ENCODE measurements at places on chromosomes 3 and 15. TPM values are rescaled to one million over a fixed set of nuclear protein-coding genes. Genes with fewer than 3 reads are reported as not detected.

The GHSR gene
- total RNA-seq: not detected

The DLL4 gene
- not detected for total RNA-seq

The LRRC3B gene
- not detected for total RNA-seq

The LARP6 gene
- total RNA-seq: not detected

The OCA2 gene
- not detected for total RNA-seq

The ESYT3 gene
- total RNA-seq: not detected

The CPNE4 gene
- not detected for total RNA-seq

The LCTL gene
- not detected for total RNA-seq

GRCh38 chr3:139251529-139251928 is 92.3 kb upstream of the MRPS22 start:
- DNase-seq: no peak
- H3K4me3 ChIP-seq: no peak overlapping the region
- H3K36me3 ChIP-seq: no peaks in the 10 kb centered on the region
- H3K27ac ChIP-seq: no peak overlapping the region
- H3K27me3 ChIP-seq: no peaks in the 10 kb centered on the region
- no peaks in the 10 kb centered on the region for H3K4me1 ChIP-seq

DNA sequence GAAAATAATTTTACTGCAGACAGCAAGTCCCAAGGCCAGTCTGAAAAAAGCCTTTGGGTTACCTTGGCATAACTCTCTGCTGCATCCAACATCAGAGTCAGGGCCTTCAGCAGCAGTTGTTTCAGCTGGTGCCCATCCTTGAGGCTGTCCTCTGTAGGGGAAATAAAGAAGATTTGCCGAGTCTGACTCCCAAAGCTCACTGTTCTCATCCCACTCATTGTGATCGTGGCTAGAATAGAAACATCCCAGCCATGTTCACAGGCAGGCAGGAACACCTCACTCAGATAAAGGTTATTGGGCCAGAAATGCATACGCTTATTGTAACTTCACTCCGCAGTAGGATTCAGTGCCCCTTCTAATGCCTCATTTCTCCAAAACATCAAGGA is 29.2 kb downstream of the EIF3J start:
- H3K27me3 ChIP-seq: no peaks in the 10 kb centered on the region
- H3K27ac ChIP-seq: no peak overlapping the region
- DNase-seq: no peak
- peaks cover 65% of the 10 kb centered on the region for H3K36me3 ChIP-seq

GRCh38 chr15:40332113-40332781 is 8.5 kb downstream of the CCDC9B start:
- H3K36me3 ChIP-seq: no peaks in the 10 kb centered on the region
- no peaks in the 10 kb centered on the region for H3K27me3 ChIP-seq
- no peak overlapping the region for H3K4me3 ChIP-seq
- DNase-seq: no peak
- peaks cover 8% of the 10 kb centered on the region for H3K4me1 ChIP-seq

GRCh38 chr15:70324001-70324974 is 226.6 kb upstream of the TLE3 start:
- no peaks in the 10 kb centered on the region for H3K27me3 ChIP-seq
- no peak for DNase-seq
- H3K4me3 ChIP-seq: no peak overlapping the region
- H3K36me3 ChIP-seq: no peaks in the 10 kb centered on the region
- no peaks in the 10 kb centered on the region for H3K4me1 ChIP-seq

- no peaks in the 10 kb centered on the region for H3K36me3 ChIP-seq
- no peak overlapping the region for H3K27ac ChIP-seq
- peaks cover 3% of the 10 kb centered on the region for H3K4me1 ChIP-seq
Measured at GRCh38 chr15:63977119-63977518, 69.2 kb downstream of the DAPK2 start.

- H3K36me3 ChIP-seq: no peaks in the 10 kb centered on the region
- DNase-seq: peak; percentile 3
Measured at GRCh38 chr15:90046911-90047392, 45.8 kb downstream of the ZNF710 start.

- no peaks in the 10 kb centered on the region for H3K36me3 ChIP-seq
- DNase-seq: no peak
- no peak overlapping the region for H3K4me3 ChIP-seq
- H3K27me3 ChIP-seq: no peaks in the 10 kb centered on the region
- H3K27ac ChIP-seq: no peak overlapping the region
Measured at GRCh38 chr3:24242012-24242698, 252.5 kb downstream of the THRB start.

GRCh38 chr15:80485370-80486164 is 81.4 kb downstream of the ARNT2 start:
- H3K4me1 ChIP-seq: no peaks in the 10 kb centered on the region
- no peak for DNase-seq
- H3K27me3 ChIP-seq: no peaks in the 10 kb centered on the region
- H3K36me3 ChIP-seq: no peaks in the 10 kb centered on the region
- no peak overlapping the region for H3K27ac ChIP-seq
- no peak overlapping the region for H3K4me3 ChIP-seq

DNA sequence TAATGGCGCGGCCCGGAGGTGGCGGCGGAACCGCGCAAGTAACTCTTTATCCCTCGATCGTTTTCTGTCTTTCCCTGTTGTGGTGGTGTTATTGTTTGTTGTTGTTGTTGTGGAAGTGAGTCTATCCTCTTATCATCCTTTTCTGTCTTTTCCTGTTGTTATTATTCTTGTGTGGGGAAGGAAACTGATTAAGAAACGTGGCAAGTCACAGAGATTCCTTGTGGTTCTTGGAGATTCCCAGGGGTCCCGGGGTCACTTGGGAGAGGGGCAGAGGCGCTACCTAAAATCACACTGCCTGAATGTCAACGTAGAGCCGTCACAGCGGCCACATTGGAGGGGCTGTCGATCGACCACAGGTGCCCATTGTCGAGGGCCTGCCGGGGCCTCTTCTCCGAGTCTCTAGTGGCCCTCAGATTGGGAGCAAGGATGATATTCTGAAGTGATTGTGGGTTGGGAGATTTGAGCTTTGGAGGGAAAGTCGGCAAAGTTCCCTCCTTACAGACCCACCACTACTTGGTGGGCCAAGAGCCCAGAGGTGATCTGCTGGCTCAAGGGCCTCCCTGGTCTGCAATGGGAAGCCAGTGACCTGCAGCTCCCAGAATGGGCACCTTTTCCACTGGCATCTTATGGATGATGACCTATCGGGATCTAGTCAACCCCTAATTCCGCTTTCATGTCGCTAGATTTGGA is 790 bp downstream of the PARP14 start:
- peaks cover 46% of the 10 kb centered on the region for H3K4me1 ChIP-seq
- H3K4me3 ChIP-seq: peak overlapping the region; percentile 89
- peak overlapping the region; percentile 96 for H3K27ac ChIP-seq
- H3K36me3 ChIP-seq: peaks cover 3% of the 10 kb centered on the region
- H3K27me3 ChIP-seq: no peaks in the 10 kb centered on the region

DNA sequence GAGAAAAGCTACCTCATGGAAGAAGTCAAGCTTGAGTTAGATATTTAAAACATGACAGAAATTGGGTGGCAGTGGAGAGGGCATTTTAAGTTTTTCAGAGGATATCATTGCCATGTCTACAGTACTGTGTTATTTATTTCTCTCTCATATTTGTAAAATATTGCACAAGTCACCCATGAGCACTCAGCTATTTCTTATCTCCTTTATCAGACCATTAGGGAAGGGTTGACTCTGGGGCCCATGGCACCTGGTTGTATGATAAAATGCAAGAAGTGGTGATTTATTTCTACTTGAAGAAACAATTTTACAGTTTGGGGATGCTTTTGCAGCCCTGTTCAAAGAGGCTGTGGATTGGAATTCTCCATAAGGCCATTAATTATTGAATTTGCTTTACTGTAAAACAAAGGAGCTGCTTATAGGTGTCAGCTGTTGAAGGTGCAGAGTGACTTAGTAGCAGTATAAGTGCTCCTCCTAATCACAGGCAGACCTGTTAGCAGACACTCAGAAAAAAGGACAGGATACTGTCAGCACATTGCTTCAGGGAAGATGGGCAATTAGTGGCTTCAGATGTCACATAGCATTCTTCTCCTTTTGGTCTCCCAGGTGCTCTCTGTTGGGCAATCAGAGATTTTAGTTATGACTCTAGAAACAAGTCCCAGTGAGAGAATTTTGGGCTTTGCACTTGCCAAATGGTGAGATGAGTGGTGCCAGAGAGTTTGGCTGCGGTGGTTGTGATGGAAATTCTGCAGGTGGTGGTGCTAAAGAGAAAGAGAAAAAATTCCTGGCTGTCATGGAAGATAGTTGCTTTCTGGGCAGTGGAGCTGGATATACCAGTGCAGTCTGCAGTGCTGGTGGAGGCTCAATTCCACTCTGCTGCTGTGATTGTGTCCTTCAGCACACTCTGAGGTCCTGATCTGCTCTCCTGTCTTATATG is 129.7 kb upstream of the ROPN1 start:
- no peaks in the 10 kb centered on the region for H3K27me3 ChIP-seq
- DNase-seq: no peak
- no peak overlapping the region for H3K4me3 ChIP-seq
- no peak overlapping the region for H3K27ac ChIP-seq
- no peaks in the 10 kb centered on the region for H3K36me3 ChIP-seq
- no peaks in the 10 kb centered on the region for H3K4me1 ChIP-seq

DNA sequence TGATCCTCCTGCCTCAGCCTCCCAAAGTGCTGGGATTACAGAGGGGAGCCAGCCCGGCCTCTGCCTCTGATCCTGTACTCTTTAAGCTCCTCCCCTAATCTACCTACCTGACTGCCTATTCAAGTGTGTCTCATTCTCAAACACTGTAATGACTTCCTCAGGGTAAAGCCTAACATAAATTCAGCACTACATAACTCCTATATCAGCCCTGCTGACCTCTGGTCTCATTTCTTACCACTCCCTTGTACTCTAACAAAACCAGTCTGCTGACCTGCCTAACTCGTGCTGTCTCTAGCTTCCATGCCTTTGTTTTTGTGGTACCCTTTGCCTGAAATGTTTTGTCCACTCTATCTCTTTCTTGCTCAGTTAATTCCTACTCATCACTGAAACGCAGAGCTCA is 172.1 kb upstream of the IL12A start:
- no peak for DNase-seq
- no peaks in the 10 kb centered on the region for H3K27me3 ChIP-seq
- no peaks in the 10 kb centered on the region for H3K4me1 ChIP-seq
- H3K36me3 ChIP-seq: no peaks in the 10 kb centered on the region
- H3K27ac ChIP-seq: no peak overlapping the region

DNA sequence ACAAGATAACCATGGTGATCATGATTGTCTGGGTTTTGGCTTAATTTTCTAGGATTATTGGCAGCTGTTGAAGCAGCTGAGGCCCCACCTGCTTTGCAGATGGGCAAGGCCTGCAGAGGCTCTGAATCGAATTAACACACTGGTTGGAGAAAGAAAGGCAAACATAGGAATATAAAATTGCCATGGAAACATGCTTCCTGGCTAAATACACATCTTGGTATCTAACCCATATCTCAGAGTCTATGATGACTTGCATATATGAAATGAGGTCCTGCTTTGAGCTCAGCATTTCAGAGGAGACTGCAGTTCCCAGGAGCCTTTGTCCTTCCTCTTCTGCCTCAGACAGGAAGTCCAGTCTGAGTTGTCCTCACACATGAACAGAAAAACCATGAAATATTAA is 24.3 kb upstream of the SV2B start:
- no peak for DNase-seq
- H3K27ac ChIP-seq: no peak overlapping the region
- H3K27me3 ChIP-seq: peaks cover 5% of the 10 kb centered on the region
- H3K4me3 ChIP-seq: no peak overlapping the region
- no peaks in the 10 kb centered on the region for H3K4me1 ChIP-seq
- H3K36me3 ChIP-seq: no peaks in the 10 kb centered on the region

DNA sequence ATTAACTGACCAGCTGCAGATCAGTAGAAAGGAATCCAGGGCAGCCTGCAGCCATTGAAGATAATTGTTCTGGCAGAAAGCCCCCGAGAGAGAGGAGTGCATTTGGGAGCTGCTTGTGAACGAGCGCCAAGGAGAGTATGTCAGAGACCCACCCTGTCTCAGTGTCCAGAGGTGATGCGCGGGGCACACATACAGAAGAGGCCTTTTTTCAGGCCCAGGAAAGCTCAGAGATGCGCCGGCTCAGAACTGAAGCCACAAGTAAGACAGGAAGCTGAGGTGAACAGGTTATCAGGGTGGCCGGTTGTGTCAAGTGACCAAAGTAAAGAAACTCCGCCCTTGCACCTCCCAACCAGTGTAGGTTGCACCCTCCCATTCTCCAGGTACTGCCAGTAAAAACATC is 59.8 kb upstream of the HEG1 start:
- no peaks in the 10 kb centered on the region for H3K27me3 ChIP-seq
- DNase-seq: no peak
- H3K27ac ChIP-seq: no peak overlapping the region
- H3K4me1 ChIP-seq: peaks cover 15% of the 10 kb centered on the region

GRCh38 chr3:112364291-112364690 is 31.3 kb downstream of the CD200 start:
- peaks cover 13% of the 10 kb centered on the region for H3K4me1 ChIP-seq
- no peak for DNase-seq
- H3K27me3 ChIP-seq: no peaks in the 10 kb centered on the region
- no peak overlapping the region for H3K4me3 ChIP-seq
- H3K27ac ChIP-seq: no peak overlapping the region

GRCh38 chr3:171181907-171182690 is 155.6 kb upstream of the SLC2A2 start:
- H3K27me3 ChIP-seq: no peaks in the 10 kb centered on the region
- peaks cover 21% of the 10 kb centered on the region for H3K4me1 ChIP-seq
- no peak overlapping the region for H3K27ac ChIP-seq
- H3K4me3 ChIP-seq: no peak overlapping the region
- no peak for DNase-seq

DNA sequence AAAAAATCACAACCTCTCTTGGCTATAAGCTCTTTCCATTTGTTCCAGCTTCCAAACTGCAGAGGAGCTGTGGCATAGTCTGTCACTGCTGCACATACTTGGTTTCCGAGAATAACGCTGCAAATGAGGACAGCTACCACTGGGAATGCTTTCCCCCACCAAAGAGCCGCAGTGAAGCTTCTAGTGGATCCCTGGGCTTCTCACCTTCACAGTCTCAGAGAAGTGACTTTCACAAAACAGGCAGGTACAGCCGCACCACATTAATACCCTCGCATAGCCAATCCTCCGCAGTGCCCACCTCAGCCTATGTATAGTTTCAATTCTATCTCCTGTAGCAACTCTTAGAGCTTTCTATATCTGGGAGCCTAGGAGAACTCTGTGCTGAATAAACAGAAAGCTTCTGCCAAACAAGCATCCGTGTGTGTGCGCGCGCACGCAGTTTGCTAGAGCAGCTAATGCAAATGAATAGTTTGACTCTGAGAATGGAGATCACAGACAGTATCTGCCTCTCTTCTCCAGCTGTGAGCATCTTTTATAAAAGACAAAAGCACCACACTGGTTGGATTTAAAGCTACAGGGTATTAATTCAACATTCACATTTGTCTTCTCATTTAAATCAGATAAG is 81.9 kb upstream of the PLXND1 start:
- H3K36me3 ChIP-seq: no peaks in the 10 kb centered on the region
- no peak for DNase-seq
- no peak overlapping the region for H3K27ac ChIP-seq
- no peaks in the 10 kb centered on the region for H3K27me3 ChIP-seq

GRCh38 chr3:100425316-100425715 is 24.0 kb downstream of the LNP1 start:
- H3K36me3 ChIP-seq: no peaks in the 10 kb centered on the region
- H3K4me3 ChIP-seq: no peak overlapping the region
- H3K27me3 ChIP-seq: peaks cover 5% of the 10 kb centered on the region

Measured in CD4-positive, alpha-beta memory T cell (primary cell).